ENCODE measurements at places on chromosomes 11 and 22.

DNA sequence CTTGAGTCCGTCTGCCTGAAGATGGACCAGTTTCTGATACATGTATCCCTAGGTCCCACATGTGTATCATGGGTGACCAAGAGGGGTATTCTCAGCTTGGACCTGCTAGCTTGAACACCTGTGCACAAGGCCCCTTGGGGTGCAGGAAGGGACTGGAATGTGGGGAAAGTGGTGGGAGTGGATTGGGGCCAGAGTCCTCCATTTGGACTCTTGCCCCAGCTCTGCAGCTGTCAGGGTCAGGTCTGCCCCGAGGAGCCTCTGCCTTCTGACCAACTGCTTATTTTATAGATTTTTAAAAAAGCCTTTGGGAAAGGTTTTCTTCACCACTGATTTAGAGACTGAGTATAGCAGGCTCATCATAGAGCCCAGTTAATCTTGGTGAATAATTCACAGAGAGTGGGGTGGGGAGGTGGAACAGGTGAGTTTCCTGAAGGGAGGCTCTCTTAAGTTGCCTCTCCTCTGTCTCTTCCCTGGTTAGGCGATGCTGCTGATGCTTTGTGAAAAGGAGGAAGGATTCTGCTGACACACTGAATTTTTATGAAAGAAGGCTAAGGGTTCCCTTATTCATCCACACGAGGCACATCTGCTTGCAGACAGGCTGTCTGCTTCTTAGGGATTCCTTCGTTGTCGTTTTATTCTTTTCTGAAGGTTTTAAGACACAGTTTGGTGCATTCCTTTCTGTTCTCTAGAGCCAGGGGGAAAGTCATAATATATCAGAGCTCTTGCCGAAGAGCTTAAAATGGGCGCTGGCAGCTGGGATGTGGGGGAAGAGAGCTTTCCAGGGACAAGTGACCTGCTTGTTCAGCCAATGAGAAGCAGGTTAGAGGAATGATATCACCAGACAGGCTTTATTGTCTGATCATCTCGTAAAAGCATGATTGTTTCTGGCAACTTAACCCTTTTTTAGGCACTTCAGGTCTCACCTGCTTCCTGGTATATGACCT lies 19.9 kb downstream of the TRIM44 start:
- no peak for DNase-seq

GRCh38 chr11:47411884-47412746 lies 3.7 kb downstream of the SLC39A13 start:
- peak; percentile 53 for DNase-seq

- DNase-seq: no peak
Measured at GRCh38 chr22:40890881-40891280, 29.0 kb upstream of the DNAJB7 start.

DNA sequence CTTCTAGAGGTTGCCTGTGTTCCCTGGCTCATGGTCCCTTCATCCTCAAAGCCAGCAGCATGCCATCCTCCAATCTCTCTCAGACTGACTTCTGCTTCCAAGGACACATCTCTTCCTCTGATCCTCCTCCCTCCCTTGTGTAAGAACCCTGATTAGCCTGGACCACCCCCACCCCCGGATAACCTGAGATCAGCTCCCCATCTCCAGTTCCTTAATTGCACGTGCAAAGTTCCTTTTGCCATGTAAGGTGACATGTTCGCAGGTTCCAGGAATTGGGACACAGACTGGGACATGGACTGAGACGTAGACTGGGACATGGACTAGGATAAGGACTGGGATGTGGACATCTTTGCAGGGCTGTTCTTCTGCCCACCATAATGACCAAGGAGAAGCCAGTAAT lies 925.3 kb downstream of the TBC1D22A start:
- no peak for DNase-seq

- DNase-seq: no peak
Measured at GRCh38 chr11:100719809-100720221, 32.7 kb downstream of the ARHGAP42 start.

GRCh38 chr11:31921081-31921480 lies 110.0 kb upstream of the PAX6 start:
- DNase-seq: no peak

DNA sequence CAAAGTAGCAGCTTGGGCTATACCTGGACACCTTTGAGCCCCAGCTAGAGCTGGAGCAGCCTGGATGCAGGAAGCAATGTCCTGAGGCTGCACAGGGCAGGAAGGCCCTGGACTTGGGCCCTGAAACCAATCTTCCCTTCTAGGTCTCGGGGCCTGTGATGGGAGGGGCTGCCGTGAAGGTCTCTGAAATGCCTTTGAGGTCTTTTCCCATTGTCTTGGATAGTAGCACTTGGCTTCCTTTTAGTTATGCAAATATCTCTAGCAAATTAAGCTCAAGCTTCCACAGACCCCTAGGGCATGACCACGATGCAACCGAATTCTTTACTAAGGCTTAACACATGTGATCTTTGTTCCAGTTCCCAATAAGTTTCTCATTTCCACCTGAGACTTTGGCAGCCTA lies 40.0 kb downstream of the LINC01488 start:
- no peak for DNase-seq

DNA sequence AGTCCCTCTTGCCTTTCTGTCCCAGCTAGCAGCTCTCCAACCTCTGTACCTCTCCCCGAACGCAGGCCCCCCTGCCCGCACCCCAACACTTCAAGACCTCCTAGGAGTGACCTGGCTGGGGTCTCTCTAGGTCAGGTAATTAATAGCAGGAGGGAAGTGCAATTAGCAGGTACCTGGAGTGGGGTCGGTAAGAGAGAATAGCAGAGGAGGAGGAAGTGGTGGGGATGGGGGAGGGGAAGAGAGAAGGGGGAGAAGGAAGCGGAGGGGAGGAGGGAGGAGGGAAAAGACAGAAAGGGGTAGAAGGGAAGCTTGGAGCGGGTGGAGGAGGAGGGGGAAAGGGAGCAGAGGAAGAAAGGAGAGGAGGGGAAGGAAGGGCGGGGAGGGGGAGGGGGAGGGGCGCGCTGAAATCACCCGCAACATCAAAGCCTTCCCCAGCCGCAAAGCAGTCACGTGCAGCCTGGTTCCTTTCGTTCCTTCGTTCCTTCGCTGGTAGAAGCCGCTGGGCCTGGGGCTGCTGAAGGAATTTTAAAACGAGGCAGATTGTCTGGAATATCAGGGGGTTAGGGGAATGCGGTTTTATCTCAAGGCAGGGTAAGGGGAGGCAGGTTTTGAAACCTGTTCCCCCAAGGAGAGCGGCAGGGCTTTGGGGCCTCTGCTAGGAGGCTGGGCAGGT lies 29.3 kb upstream of the TCF20 start:
- DNase-seq: no peak

DNA sequence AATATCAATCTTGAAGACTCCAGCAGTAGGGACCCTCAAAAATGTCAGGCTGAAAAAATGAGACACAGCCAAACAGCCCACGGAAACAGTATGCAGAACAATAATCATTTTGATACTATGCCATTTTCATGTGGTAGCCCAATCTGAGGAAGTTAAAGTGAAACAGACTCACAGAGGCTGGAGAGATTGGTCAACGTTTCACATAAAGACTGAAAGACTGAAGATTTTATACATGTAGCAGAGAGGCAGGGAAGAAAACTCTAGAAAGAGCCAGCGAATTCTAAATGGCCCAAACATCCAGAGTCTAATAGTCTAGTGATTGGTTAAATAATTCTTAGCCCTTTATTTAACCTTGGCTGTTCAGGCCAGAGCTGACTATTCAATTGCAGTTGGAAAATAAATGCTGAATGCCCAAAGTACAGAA lies 49.4 kb downstream of the MAML2 start:
- no peak for DNase-seq

- DNase-seq: no peak
Measured at GRCh38 chr22:31313366-31314147, 21.3 kb upstream of the PIK3IP1 start.

- DNase-seq: no peak
Measured at GRCh38 chr22:43185860-43186261, 1.1 kb downstream of the TTLL12 start.

DNA sequence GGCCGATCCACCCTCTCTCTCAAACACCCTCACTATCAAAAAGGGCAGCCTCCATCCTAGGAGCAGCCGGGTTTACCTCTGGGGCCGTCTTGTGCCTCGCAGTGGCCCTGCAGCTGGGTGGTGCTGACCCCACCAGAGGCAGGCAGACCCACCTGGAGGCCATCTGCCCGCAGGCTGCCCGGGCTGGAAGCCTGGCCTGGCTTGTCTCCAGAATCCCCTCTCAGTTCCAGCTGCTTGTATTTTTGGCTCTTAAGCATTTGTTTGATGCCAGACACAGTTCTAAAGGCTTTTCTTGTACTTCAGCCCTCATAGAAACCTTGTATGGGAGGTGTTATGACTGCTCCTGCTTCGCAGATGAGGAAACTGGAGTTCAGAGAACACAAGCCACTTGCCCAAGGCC lies 4.2 kb upstream of the NFAM1 start:
- no peak for DNase-seq

GRCh38 chr11:66607126-66607834 lies 9.2 kb upstream of the RBM14 start:
- no peak for DNase-seq

DNA sequence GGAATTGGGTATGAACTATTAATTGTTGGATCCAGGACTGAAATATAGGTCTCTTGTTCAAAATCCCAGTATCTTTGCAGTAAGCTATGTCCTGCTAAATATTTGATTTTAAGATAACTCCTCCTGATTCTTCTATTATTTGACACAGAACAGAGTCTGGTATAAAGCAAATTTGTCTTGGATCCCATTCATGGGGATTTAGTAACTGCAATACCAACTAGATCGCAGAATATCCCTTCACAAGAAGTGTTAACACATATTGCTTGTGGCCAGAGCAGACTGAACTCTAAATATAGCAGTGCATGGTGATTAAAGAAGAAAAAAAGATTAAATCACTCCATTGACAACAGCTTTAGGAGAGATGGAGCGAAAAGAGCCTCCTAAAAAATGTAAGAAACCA lies 68.2 kb upstream of the ARHGAP42 start:
- DNase-seq: no peak

GRCh38 chr11:119936426-119936825 lies 201.5 kb downstream of the TRIM29 start:
- no peak for DNase-seq

DNA sequence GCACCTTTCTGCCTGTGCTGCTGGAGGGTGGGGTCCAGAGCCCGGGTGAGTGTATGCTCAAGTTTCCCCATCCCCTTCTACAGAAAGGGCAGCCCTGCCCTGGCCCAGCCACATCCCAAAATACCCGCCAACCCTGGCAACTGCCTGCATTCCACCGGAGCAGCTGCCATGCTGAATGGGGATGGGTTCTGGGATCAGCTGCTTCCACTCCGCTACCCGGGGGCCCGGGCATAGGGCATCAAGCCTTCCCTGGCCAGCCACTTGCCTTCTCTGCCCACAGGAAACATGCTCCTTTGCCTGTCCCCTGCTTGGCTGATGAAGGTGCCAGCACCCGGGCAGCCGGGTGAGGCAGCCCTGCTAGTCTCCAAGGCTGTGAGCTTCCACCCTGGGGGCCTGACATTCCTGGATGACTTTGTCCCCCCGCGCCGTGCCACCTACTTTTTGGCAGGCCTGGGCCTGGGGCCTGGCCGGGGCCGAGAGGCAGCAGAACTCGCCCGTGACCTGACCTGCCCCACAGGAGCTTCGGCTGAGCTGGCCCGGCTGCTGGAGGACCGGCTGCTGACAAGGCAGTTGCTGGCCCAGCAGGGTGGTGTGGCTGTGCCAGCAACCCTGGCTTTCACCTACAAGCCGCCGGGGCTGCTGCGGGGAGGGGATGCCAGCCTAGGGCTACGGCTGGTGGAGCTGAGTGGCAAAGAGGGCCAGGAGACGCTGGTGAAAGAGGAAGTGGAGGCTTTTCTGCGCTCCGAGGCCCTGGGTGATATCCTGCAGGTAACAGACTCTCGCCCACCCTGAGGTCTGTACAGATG lies 3.2 kb downstream of the CARNS1 start:
- DNase-seq: no peak

DNA sequence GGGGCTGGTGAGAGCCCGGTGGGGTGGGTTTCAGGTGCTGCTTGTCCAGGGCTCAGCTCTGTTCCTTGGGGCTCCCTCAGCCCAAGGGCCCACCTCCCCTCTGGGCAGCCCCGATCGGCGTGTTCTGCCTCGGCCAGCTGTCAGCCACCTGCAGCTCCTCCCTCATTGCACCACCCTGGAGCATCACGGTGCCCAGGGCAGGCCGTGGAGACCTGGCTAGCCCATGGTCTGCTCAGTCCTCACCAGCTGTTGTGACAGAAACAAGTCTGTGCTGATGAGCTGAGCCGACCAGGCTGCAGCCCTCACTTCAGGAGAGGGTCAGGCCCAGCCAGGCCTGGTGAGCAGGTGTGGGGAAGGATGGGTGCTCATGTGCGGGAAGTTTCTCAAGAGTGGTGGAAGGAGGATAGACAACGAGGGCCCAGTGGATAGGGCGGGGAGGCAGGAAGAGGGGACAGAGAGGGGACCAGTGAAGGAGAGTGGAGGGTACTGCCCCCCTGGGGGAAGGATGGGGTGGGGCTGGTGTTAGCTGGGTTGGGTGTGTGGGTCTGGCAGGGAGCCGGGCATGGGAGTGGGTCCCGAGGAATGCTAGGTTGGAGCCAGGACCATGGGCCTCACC lies 16.5 kb upstream of the RTN4R start:
- no peak for DNase-seq

DNA sequence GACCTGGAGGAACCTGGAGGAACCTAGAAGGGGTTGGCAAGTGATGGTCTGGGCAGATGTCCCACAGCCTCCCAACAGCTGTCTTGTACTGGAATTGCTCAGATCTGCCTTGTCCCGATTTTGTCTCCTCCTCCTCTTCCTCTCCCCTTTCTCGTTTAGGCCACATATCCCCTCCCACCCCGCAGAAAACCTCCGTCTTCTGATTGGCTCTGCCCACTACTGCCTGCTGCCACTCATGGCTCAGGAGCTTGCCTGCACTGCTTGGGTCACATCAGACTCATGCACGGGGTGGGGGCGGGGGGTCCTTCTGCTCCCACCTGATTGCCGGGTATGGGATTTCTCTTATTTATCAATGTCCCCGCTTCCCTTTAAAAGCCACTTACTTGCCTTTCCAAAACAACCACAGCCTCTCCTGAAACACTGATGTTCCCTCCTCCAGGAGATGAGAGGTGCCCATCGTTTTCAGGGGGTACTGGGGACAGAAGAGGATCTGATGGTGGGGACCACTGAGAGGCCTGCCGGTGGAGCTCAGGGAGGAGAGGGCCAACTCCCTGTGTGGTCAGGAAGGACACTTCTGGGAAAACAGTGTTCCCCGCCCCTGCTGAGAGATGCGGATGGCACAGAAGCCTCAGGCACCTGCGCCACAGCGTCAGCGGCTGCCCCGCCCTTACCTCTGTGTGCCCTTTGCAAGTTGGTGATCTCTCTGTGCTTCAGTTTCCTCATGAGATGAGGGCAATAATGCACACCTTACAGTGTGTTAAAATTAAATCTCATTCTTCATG lies 14.7 kb downstream of the TOM1 start:
- DNase-seq: no peak

GRCh38 chr22:44577391-44578109 lies 79.5 kb upstream of the RTL6 start:
- no peak for DNase-seq

Data from D721Med (cell line).